ENCODE measurements at places on chromosomes 12 and 14. TPM values are rescaled to one million over a fixed set of nuclear protein-coding genes. Genes with fewer than 3 reads are reported as not detected.
A peak's percentile ranks its signal among the peaks of the same experiment; 100 is the strongest.

GRCh38 chr12:43931187-43931586, 95.3 kb downstream of the TMEM117 start:
- DNase-seq, result no peak

DNA sequence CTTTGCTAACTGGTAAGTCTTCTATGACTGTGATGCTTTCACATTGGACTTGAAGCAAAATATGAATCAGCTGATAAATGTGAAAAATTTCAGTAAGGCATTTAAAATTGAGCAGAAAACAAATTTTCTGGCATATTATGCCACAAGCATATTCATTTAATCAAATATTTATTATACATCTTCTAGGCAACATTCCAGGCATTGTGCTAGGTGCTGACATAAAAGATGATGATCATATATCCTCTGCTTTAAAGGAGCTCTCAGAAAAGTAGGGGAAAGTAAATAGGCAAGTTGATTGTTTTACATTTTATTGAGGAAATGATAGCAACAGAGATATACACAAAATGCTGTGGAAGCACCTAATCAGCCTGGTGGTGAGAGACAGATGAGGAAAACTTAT, 248.9 kb downstream of the SLC16A7 start:
- DNase-seq, result no peak

DNA sequence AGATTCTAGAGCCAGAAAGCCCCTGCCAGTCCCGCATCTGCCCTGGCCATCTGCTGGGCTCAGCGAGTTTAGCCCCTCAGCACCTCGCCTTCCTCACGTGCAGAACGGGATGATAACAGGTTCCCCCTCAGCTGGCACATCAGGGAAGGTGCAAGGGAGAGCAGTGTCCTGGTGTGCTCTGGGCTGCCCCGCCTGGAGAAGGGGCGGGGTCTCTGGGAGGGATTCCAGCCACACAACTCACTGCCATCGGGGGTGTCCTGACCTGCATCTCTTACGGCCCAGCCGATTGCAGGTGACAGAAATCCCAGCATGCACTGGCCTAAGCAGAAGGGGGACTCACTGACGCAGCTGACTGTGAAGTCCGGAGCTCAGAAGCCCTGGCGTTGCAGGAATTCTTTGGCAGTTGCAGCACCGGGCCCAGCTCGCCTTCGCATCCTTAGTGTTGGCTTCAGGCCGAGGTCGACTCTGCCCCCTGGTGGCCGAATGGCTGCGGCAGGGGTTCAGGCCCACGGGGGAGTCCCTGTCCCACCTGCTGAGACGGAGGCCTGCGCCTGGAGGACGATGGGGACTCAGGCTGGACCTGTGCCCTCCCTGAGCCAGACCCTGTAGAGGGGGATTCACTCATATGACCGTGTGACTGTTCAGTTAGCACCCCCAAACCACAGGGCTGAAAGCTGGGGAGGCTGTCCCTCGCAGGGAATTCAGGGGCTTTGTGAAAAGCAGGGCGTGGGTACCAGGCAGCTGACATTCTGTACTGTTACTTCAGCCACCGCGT, 178.6 kb downstream of the ADGRD1 start:
- peak; percentile 24 for DNase-seq

SLC7A8 gene
- total RNA-seq, result 12.1 TPM

GRCh38 chr12:5154091-5154490, 110.4 kb downstream of the KCNA5 start:
- DNase-seq, result no peak

GRCh38 chr14:80364816-80365215, 153.5 kb upstream of the DIO2 start:
- DNase-seq, result no peak

PRPH gene
- total RNA-seq, result 3.1 TPM

TAS2R7 gene
- total RNA-seq, result 0.91 TPM

ETFRF1 gene
- 31.8 TPM for total RNA-seq

DNA sequence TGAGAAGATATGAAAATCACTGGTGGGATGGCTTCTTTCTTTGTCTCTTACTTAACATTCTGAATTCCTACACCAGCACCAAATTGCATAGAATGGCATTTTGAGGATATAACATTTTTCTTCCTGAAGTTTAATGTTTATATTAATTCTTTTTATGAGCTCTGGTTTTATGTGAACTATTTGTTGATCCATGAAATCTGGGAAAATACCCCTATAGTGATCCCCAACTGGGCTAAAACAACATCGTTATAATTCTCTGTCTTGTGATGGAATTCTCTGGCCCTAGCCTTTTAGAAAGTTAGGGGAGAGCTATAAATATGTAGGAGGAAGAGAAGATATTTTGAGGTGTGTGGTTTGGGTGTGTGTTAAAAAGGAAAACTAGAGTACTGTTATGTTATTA, 29.2 kb downstream of the PELI2 start:
- DNase-seq, result no peak

- no peak for DNase-seq
Measured at GRCh38 chr12:11724888-11725311, 75.4 kb downstream of the ETV6 start.

GRCh38 chr14:93033084-93033982, 82.4 kb downstream of the ITPK1 start:
- no peak for DNase-seq

ACVR1B gene
- 36.5 TPM for total RNA-seq

DNA sequence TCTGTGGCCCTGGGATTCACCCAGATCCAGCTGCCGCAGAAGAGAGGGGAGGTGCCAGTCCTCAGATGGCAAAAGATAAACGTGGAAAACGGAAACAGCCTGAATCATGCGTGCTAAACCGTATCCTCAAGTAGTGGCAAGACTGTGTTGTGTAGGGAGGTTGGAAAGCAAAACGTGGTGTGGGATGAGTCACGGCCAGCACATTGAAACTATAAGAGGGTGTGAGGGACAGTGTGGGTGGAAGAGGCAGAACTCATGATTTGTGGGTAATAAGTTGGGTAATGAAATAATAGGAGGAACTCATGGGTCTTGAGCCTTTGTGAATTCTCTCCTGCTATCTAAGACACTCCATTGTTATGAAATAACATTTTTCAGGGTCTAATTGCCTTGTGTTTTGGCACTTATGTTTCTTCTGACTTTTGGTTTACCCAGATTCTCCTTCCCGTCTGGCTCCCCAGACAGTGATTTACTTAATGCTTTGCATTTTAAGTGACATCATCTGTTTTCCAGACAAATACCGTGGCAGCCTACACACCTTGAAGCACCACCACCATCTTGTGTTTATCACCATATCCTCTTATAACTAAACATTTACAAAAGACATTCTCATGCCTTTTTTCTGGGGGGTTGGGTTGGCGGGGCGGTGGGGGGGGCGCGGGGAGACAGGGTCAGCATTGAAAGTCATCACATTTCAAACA, 62.3 kb upstream of the PTCSC3 start:
- no peak for DNase-seq

NTS gene
- total RNA-seq, result 1.2 TPM

- no peak for DNase-seq
Measured at GRCh38 chr12:22034709-22035506, 11.1 kb upstream of the CMAS start.

DNA sequence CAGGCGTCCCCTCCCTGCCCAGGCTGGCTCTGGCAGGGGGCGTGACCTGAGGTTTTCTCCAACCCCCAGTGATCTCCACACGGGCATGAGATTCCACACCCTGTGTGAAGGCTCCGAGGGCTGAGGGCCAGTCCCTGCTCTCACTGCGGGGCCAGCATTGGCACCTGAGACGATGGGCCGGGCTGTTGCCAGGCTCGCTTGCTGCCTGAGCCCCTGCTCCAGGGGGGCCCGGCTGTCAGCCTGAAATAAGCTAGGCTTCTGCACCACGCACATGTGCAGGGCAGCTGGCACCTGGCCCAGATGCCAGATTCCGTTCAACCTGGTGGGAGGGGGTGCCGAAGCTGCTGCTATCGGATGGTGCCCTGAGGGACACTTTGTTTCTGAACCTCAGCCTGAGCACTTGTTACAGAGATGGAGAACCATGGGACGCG, 196.5 kb upstream of the PRMT8 start:
- DNase-seq, result peak; percentile 59

- no peak for DNase-seq
Measured at GRCh38 chr14:93928184-93929047, 1.3 kb downstream of the FAM181A start.

- DNase-seq, result no peak
Measured at GRCh38 chr12:25307818-25308217, 57.1 kb upstream of the KRAS start.

- DNase-seq, result no peak
Measured at GRCh38 chr12:127445581-127446139, 821.3 kb upstream of the TMEM132C start.

AMN gene
- 0.73 TPM for total RNA-seq

PRH2 gene
- 0.64 TPM for total RNA-seq

GRCh38 chr12:68210875-68211274, 14.7 kb downstream of the IL26 start:
- DNase-seq, result no peak

GPR135 gene
- 11.7 TPM for total RNA-seq

DNA sequence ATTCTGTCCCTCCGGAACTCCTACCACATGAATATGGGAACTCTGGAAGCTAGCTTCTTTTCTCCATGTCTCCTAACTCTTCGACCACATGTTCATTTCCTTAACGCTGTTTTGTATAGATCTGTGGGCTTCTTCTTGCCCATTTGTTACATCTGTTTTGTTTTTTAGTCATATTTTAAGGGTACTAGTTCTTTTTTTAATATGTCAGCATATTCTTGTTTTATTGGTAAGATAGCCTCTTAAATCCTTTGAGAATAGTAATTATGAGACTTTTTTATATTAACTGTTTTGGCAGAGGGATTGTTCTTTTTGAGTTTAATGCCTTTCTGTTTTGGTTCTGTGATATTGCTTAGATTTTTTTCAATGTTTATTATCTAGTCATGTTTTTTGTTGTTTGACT, 70.5 kb downstream of the VRK1 start:
- no peak for DNase-seq

DNA sequence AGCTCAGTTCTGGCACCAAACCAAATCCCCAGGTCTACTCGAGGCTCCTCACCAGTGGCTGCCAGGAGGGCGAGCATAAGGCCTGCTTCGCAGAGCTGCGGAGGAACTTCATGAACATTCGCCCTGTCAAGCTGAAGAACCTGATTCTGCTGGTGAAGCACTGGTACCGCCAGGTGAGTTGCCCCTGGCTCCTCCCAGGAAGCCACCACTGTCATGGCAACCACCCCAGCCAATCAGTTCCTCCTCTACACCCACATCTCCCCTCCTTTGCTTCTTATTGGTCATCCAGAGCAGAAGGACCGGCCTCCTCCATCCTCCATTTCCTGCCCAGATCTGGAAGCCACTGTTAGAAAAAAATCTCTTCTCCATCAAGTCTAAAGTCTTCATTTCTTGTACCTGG, 17.2 kb upstream of the OAS2 start:
- DNase-seq, result no peak

DNA sequence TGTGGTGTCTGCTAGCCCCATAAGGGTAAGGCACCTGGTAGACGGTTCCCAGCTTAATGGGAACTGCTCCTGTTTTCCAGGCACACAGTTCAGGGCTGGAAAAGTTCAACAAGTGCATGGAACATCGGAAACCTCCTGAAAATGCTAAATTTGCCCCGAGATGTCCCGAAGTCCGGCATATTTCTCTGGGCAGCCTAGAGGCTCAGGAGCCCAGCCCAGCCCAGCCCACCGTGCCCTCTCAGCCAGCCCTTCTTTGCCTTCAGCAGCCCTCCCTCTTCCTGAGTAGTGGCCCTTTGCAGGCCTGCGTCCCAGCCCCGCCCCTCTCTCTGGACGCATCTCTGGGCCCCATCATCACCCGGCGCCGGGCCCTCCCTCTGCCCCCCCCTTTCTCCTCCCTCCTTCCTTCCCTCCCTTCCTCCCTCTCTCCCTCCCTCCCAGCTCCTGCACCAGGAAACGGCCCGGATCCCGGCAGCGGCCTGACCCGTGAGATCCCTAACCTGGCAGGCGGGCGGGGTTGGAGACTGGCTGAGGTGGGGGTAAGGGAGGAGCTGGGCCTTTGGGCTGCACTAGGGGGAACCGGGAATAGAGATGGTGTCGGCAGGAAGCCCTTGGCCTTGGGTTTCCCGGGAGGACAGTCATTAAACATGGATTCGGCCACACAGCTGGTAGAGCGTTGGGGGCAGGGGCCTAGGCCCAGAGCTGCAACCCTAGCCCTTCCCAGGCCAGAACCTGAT, at the start of gene BCL2L2:
TSS of gene BCL2L2 (plus strand) at position 422 of the 734 bp plus-strand sequence. CDS start 935 bp downstream, outside the sequence.
- DNase-seq, result peak; percentile 90

GRCh38 chr14:92585981-92586937, 72.7 kb downstream of the RIN3 start:
- no peak for DNase-seq

DNA sequence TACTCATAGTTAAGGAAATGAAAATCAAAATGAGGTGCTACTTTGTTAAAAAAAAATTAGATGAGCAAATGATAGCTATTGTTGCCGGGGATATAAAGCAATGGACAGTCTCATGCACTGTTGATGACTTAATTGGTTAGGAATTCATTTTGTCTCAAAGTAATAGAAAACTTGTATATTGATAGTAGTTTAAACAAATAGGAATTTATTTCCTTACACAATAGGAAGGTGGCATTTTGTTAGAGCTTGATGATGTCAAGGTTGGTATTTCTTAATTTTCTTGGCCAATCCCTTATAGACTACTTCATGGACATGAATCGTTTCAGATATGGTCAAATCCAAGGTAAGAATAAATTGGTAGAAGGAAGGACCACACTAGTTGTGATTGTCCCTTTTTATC, 7.8 kb downstream of the PRPF39 start:
- no peak for DNase-seq

DNA sequence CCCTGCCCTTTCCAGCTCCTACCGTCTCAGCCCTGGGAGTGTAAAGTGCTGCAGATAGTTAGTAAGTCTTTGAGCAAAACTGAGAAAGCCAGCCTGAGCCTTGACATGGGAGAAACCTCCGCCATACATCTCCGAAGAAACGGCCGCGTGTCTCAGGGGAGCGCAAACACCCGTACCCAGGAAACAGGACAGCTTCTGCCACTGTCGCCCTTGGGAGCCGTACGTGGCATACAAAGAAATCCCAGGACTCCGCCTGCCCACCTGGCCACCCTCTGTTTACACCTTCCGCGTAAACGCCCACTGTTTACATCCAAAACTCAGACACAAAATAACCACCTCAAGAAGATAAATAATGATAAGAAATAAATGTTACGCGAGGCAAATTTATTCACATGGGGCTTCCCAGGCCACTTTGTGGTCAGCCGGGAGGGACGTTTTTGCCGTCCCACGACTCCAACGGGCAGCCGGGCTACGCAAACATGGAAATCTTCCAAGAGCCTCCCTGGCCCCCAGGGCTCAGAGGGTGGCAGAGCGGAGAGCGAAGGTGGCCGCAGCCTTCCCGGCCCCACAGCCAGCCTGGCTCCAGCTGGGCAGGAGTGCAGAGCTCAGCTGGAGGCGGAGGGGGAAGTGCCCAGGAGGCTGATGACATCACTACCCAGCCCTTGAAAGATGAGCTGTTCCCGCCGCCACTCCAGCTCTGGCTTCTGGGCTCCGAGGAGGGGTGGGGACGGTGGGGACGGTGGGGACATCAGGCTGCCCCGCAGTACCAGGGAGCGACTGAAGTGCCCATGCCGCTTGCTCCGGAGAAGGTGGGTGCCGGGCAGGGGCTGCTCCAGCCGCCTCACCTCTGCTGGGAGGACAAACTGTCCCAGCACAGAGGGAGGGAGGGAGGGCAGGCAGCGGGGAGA, at the start of gene BDKRB2:
TSS of gene BDKRB2 (plus strand) at position 689 of the 908 bp plus-strand sequence. CDS start 32,269 bp downstream, outside the sequence.
- DNase-seq, result peak; percentile 63

GRCh38 chr12:125549836-125550235, 484.6 kb downstream of the AACS start:
- DNase-seq, result no peak
